Ascending aorta (tissue), 2 donors: ENCODE measurements at places on chromosomes 16 and 17. TPM values are rescaled to one million over a fixed set of nuclear protein-coding genes. Genes with fewer than 3 reads are reported as not detected.

The TBC1D3C gene
- total RNA-seq: not detected

The GP2 gene
- total RNA-seq: 0.11 TPM

The LRRC37A gene
- not detected for total RNA-seq

The ZNRF1 gene
- total RNA-seq: 53.7 TPM

The IRX6 gene
- 1.5 TPM for total RNA-seq

- H3K4me3 ChIP-seq: no peak overlapping the region
- no peaks in the 10 kb centered on the region for H3K4me1 ChIP-seq
- no peak for DNase-seq
- H3K27me3 ChIP-seq: no peaks in the 10 kb centered on the region
- no peaks in the 10 kb centered on the region for H3K36me3 ChIP-seq
Observed at GRCh38 chr16:64711026-64711425, 410.8 kb downstream of the CDH11 start.

- H3K27me3 ChIP-seq: no peaks in the 10 kb centered on the region
- H3K36me3 ChIP-seq: no peaks in the 10 kb centered on the region
- H3K4me3 ChIP-seq: peak overlapping the region; percentile 92
- peak overlapping the region; percentile 98 for H3K27ac ChIP-seq
- peaks cover 3% of the 10 kb centered on the region for H3K4me1 ChIP-seq
Observed at GRCh38 chr17:57954397-57955182, 622 bp downstream of the CUEDC1 start.

GRCh38 chr17:68399638-68400403 is 57.5 kb downstream of the WIPI1 start:
- no peaks in the 10 kb centered on the region for H3K36me3 ChIP-seq
- H3K27me3 ChIP-seq: no peaks in the 10 kb centered on the region
- no peaks in the 10 kb centered on the region for H3K4me1 ChIP-seq
- no peak overlapping the region for H3K4me3 ChIP-seq
- no peak overlapping the region for H3K27ac ChIP-seq
- no peak for DNase-seq

DNA sequence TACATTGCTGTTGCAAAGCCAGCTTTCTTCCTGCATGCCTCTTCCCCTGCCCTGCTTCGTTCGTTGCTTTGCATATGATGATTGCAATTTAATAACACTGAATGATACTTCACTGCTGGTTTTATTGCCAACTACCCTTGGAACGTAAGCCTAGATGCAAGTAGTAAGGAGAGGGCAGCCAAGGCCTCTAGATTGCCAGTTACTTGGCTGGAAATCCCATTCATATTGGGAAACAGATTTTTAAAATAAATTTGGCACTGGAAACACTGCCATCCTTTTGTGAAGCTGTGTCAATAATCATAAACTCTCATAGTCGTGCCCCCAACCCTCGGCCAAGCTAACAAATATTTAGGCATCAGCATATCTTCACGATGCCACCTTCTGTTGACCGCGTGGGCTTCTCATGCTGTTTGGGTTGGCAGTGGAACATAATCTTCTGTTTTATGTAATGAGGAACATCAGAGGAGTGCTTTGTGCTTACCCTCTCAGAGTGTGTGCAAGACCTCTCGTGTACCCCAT is 86.5 kb downstream of the MAP2K6 start:
- peak overlapping the region; percentile 40 for H3K4me3 ChIP-seq
- no peak overlapping the region for H3K27ac ChIP-seq
- H3K4me1 ChIP-seq: no peaks in the 10 kb centered on the region
- no peaks in the 10 kb centered on the region for H3K27me3 ChIP-seq
- DNase-seq: no peak

DNA sequence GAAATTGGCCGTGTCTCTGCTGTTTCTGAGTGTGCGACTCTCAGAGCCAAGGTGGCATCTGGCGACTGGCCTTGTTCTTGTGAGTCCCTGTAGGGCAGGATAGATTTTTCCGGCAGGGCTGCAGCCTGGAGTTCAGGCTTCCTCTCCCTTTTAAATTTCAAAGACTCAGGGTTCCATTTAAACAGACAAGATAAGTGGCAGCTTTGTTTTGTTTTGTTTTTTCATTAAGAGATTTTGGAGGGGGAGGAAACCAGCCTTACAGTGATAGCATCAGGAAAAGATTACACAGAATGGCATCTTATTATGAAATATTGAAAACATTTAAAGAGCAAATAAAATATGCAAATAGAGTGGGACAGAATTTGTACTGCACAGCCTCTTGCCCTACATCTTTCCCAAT is 151.3 kb downstream of the RPTOR start:
- no peaks in the 10 kb centered on the region for H3K27me3 ChIP-seq
- H3K4me3 ChIP-seq: no peak overlapping the region
- H3K27ac ChIP-seq: no peak overlapping the region
- no peaks in the 10 kb centered on the region for H3K4me1 ChIP-seq
- no peaks in the 10 kb centered on the region for H3K36me3 ChIP-seq

DNA sequence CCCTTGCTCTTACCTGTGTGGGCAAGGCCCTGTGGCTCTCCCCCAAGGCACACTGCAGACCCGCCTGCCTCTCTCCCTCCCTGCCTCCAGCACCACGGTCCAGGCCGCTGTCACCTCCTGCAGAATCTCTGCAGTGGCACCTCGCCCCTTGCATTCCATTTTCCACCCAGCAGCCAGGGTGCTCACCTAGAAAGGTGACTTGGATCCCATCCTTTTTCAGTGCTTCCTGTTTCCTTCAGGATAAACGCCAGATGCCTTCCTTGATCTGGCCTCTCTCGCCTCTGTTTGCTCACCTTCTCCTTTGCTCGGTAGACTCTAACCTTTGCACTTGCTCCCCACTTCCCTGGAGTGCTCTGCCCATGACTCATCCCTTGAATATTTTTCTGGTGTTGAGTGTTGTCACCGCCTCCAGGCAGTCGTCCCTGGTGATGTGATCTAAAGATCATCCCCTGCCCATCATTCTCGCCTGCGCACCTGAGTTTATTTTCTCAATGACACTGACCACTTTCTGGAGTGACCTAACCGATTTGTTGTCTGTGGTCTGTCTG is 79.2 kb upstream of the LGALS9 start:
- no peak for DNase-seq
- no peak overlapping the region for H3K27ac ChIP-seq
- no peaks in the 10 kb centered on the region for H3K4me1 ChIP-seq
- no peaks in the 10 kb centered on the region for H3K27me3 ChIP-seq
- no peaks in the 10 kb centered on the region for H3K36me3 ChIP-seq

DNA sequence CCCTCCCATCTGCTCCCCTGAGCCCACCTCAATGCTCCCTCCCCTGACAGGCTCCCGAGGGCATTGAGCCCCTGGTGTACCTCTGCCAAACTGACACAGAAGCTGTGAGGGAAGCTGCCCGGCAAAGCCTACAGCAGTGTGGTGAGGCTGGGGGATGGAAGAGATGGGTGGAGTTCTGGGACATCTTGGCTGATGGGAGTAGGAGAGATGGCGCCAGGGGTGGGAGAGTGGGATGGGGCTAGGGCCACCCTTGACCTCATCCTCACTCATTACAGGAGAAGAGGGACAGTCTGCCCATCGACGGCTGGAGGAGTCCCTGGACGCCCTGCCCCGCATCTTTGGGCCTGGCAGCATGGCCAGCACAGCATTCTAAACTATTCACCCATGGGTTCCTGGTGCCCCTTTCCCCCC is 16.2 kb upstream of the CTCF start:
- H3K36me3 ChIP-seq: peaks cover 60% of the 10 kb centered on the region
- no peaks in the 10 kb centered on the region for H3K27me3 ChIP-seq
- no peak overlapping the region for H3K4me3 ChIP-seq
- H3K4me1 ChIP-seq: peaks cover 6% of the 10 kb centered on the region
- H3K27ac ChIP-seq: peak overlapping the region; percentile 23

- H3K4me3 ChIP-seq: no peak overlapping the region
- H3K36me3 ChIP-seq: peaks cover 37% of the 10 kb centered on the region
- H3K27me3 ChIP-seq: no peaks in the 10 kb centered on the region
- no peak for DNase-seq
- H3K4me1 ChIP-seq: peaks cover 27% of the 10 kb centered on the region
- H3K27ac ChIP-seq: no peak overlapping the region
Observed at GRCh38 chr16:70758786-70759185, 42.2 kb downstream of the VAC14 start.

GRCh38 chr17:57302690-57303465 is 46.6 kb downstream of the MSI2 start:
- no peaks in the 10 kb centered on the region for H3K4me1 ChIP-seq
- H3K36me3 ChIP-seq: no peaks in the 10 kb centered on the region
- H3K27me3 ChIP-seq: no peaks in the 10 kb centered on the region
- no peak overlapping the region for H3K4me3 ChIP-seq

DNA sequence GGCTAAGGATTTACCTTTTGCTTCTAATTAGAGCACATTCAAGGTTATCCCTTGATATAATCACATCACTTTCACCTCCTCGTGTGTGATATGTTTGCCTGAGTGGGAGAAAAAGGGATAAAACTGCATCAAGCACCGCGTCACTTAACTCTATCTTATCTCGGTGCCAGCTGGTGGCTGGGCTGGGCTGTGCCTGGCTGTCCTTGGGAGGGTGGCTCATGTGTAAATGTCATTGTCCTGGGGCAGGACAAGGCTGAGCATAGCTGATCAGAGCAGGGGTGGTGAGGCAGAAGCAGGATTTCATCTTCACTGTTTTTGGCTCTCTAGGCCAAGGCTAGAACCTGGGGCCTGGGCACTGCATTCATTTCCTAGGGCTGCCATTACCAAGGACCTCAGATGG is 105.3 kb downstream of the RAP1GAP2 start:
- DNase-seq: no peak
- H3K27ac ChIP-seq: no peak overlapping the region
- H3K36me3 ChIP-seq: no peaks in the 10 kb centered on the region
- H3K4me1 ChIP-seq: no peaks in the 10 kb centered on the region
- H3K27me3 ChIP-seq: no peaks in the 10 kb centered on the region
- H3K4me3 ChIP-seq: no peak overlapping the region

DNA sequence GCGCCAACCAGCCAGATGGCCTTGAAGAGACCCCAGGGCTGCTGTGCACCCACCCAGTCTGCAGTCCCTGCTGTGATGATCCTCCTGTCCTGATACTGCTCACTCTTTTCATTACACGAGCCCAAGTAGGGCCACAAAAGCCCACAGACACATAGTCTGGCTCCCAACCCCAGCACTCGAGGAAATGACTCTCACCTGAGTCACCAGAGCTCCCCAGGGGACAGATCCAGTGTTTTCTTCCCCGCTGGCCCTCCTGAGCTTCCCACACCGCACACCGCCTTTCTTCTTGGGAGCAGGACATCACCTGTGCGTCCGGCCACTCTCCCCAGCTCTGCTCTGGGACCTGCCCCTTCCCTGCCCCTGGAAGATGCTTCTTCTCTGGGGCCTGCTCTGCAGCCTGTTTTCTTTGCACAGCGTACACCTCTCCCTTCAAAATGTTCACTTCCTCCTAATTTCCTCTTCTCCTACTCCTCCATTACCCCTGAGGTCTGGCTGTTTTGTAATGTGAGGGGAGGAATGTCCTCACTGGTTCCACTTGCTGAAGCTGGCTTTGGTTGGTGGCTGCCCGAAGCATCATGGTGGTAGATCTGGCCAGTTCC is 2.0 kb upstream of the SCN4A start:
- H3K4me3 ChIP-seq: no peak overlapping the region
- H3K4me1 ChIP-seq: no peaks in the 10 kb centered on the region
- H3K27ac ChIP-seq: no peak overlapping the region
- no peak for DNase-seq

- no peaks in the 10 kb centered on the region for H3K4me1 ChIP-seq
- H3K27me3 ChIP-seq: no peaks in the 10 kb centered on the region
- peak overlapping the region; percentile 60 for H3K27ac ChIP-seq
Observed at GRCh38 chr16:1691276-1691675, 13.2 kb downstream of the JPT2 start.

DNA sequence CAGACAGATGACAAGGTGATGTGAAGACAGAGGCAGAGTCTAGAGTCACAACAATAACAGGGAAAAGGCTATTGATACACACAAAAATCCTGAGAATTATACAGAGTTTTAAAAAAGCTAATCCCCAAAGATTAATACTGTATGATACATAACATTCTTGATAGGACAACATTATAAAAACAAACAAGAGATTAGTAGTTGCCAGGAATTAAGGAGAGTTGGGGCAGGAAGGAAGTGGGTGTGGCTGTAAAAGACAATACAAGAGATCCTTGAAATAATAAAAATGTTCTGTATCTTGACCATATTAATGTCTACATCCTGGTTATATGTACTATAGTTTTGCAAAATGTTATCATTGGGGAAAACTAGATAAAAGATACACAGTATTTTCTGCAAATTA is 309.5 kb upstream of the PMFBP1 start:
- no peak overlapping the region for H3K4me3 ChIP-seq
- DNase-seq: no peak
- no peak overlapping the region for H3K27ac ChIP-seq
- H3K27me3 ChIP-seq: no peaks in the 10 kb centered on the region
- H3K36me3 ChIP-seq: no peaks in the 10 kb centered on the region

DNA sequence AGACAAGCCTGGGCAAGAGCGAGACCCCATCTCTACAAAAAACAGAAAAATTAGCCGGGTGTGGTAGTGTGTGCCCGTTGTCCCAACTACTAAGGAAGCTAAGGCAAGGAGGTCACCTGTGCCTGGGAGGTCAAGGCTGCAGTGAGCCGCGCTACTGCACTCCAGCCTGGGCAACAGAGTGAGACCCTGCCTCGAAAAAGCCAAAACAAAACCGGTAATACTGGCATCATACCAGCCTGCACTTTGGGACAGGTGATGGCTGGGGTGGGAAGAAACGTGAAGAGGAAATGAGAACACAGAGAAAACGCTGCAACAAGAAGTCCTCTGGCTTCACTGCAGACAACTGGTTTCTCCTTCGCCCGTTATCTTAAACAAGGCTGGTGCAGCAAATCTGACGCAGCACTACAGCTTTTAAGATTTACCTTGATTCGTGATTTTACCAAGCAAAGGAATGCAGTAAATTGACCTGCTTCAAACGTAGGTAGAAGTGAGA is 725 bp upstream of the CASC3 start:
- peak overlapping the region; percentile 91 for H3K27ac ChIP-seq
- H3K4me1 ChIP-seq: peaks cover 14% of the 10 kb centered on the region
- no peak for DNase-seq
- H3K36me3 ChIP-seq: peaks cover 31% of the 10 kb centered on the region

- no peaks in the 10 kb centered on the region for H3K4me1 ChIP-seq
- H3K36me3 ChIP-seq: no peaks in the 10 kb centered on the region
- no peak overlapping the region for H3K4me3 ChIP-seq
- no peak for DNase-seq
Observed at GRCh38 chr16:66970775-66971720, 10.0 kb downstream of the CES3 start.

GRCh38 chr16:27920391-27920891 is 143.1 kb downstream of the GSG1L start:
- H3K27me3 ChIP-seq: no peaks in the 10 kb centered on the region
- no peaks in the 10 kb centered on the region for H3K36me3 ChIP-seq
- no peak overlapping the region for H3K27ac ChIP-seq
- no peaks in the 10 kb centered on the region for H3K4me1 ChIP-seq
- no peak overlapping the region for H3K4me3 ChIP-seq

- H3K27ac ChIP-seq: no peak overlapping the region
- H3K4me1 ChIP-seq: peaks cover 19% of the 10 kb centered on the region
- no peak for DNase-seq
- H3K36me3 ChIP-seq: peaks cover 7% of the 10 kb centered on the region
- no peak overlapping the region for H3K4me3 ChIP-seq
- peaks cover 13% of the 10 kb centered on the region for H3K27me3 ChIP-seq
Observed at GRCh38 chr16:726188-726437, 130 bp downstream of the CCDC78 start.
